NCI-H1092 treated with DMSO at 0.1 percent for 48 hours (cell line): ENCODE measurements at places on chromosomes 4 and X.

GRCh38 chr4:15894921-15895916, 43.3 kb downstream of the FGFBP1 start:
- DNase-seq, result no peak

DNA sequence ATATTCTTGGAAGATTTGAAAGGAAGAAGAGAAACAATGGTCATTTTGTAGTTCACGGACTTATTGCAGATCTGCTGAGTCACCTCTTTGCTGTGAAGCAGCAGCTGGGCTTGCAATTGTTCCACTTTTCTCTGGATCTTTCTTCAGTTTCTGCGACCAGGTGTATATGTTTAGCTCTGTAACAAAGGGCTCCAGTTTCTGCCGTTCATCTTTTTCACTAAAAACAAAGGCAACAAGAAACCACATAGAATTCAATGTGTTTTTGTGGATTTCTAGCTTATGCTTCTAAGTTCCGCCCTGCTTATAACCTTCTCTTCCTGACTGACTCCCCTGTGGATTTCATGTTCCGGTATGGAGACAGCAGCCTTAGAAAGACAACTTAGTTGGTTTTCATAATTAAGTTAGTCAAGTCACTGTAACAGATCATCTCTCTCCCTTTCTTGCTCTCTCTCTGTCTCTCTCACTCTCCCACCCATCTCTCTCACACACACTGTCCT, 121.6 kb upstream of the EPHA5 start:
- no peak for DNase-seq

DNA sequence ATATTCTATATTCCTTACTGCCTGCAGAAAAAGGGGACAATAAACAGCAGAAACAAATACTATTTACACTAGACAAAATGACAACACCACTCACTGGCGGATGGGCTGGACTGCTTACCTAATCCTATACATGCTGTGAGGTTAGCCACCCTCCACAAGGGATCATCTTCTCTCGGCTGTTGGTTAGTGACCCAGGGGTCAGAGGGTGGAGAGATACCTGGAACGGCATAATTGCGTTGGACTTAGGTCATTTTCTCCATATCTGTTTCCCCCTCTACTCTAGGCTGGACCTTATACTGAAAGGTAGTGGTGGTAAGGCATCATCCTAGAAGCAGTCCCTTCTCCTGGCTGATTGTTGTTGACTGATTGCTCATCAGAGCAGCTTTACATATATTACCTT, 286.8 kb upstream of the UGT8 start:
- no peak for DNase-seq

DNA sequence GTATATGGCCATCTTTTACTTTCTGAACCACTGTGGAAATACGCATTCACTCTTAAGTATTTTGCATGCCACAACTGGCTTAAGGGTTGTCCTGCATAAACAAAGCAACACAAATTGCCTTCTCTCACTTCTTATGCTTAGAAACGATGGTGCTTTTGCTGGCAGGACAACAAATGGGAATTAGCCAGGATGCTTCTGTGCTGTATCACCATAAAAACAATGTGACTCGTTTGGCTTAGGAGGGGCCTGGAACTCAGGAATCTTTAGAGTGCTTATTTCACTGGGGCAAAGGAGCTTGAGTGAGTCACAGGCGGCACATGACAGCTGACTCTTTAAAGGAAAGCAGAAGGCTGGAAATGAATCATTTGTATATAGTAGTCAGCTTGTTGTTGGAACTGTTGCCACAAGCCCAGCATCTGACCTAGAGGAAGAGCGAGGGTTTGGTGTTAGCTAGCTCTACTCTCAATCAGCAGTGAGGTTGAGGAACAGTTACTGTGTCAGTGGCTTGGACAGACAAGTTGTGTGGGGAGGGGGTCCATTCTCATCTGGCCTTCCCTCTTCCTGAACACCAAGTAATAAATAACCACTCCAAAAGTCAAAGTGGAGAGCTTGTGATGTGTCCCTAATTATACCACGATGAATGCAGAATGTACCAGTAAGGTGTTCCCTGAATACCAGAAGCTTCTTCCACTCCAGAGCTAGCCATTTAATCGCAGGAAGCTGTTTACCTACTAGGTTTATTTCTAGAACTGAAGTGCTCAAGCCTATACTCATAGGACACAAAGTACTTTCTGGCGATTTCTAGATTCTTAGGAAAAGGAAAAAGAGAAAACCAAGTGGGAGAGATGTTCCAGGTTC, 293.1 kb downstream of the CAMK2D start:
- no peak for DNase-seq

GRCh38 chr4:184373886-184374405, 100.4 kb downstream of the IRF2 start:
- no peak for DNase-seq

DNA sequence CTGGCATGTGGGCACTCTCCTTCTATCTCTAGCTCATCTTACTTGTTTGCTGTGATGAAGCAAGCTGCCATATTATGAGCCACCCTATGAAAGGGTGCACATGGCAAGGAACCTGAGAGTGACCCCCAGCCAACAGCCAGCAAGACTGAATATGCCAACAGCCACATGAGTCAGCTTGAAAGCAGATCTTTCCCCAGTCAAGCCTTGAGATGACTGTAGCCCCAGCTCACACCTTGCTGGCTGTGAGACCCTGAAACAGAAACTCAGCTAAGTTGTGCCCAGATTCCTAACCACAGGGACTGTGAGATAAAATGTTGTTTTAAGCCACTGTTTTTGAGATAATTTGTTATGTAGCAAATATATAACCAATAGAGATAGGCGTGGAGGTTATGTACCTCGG, 36.2 kb downstream of the KDM5C start:
- DNase-seq, result no peak

DNA sequence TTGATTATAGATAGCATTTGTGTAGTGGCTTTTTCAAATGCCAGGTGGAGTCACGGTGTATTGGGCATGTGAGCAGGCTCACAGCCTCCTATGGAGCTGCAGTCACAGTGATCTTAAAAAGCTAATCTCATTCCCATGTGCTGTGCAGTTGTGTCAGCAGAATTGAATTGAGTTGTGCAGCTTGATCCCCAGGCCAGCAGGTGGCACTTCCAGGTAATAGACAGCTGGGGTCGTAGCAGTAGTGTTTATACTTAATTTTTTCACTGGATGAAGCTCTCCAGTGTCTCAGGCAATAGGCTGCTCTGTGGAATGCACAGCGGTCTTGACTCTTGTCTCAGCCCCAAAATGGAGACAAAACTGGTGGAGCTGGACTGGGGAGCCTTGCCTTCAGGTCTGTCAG, 1028.1 kb downstream of the SH3BGRL start:
- DNase-seq, result no peak
